ENCODE measurements at places on chromosomes 13 and 19.

- no peak for DNase-seq
Measured at GRCh38 chr13:43545317-43545874, 241.4 kb downstream of the ENOX1 start.

DNA sequence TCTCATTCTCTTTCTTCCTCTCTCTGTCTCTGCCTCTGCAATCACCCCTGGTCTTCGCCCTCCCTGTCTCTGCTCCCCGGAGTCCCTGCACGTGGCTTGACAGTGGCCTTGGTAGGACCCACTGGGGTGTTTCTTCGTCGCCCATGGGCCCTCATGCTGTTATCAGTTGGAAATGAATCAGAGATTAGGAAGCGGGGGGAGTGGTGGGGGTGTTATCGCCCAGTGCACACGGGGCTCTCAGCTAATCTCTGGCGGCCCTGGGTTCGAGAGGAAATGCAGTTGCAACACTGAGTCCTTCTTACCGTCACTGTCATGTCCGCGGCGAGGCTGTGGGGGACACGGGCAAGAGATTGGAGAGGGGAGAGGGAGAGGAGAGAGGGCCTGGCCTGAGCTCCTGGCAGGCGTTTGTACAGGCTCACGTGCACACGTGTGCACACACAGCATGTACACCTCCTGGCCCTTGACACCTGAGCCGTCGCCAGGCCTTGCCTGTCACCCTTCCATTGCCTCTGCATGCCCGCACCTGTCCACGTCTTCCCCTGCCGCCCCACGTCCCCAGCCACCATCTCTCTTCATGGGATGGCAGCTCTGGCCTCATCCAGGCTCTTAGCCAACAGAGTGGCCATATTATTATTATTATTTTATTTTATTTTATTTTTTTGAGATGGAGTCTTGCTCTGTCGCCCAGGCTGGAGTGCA lies 37.8 kb upstream of the SLC7A10 start:
- DNase-seq: no peak

DNA sequence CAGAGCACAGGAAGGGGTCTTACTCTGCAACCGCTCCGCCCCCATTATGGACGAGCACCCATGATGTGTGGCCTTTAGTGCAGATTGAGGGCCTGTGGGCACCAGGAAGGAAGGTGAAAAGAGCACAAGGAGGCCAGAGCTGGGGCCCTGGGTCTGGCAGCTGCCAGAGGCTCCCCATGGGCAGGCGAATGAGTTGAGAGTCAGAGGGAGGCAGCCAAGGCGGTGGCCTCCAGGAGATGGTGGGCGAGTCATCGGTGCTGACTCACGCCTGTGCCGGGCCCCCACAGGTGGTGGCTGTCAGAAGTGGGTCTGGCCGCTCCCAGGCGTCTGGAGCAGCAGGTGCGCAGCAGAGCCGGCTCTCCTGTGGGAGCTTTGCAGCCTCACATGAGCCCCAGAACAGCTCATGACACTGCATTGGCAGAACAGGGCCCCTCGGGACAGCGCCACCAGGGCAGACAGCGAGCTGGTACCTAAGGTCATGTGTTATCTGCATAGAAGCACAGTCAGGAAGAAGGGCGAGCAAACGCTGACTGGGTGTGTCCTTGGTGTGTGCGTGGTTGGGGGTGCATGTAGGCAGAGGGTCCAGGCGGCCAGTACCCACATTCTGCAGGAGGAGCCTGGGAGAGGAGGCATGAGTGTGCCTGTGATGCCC lies 68.8 kb downstream of the CHST8 start:
- no peak for DNase-seq

DNA sequence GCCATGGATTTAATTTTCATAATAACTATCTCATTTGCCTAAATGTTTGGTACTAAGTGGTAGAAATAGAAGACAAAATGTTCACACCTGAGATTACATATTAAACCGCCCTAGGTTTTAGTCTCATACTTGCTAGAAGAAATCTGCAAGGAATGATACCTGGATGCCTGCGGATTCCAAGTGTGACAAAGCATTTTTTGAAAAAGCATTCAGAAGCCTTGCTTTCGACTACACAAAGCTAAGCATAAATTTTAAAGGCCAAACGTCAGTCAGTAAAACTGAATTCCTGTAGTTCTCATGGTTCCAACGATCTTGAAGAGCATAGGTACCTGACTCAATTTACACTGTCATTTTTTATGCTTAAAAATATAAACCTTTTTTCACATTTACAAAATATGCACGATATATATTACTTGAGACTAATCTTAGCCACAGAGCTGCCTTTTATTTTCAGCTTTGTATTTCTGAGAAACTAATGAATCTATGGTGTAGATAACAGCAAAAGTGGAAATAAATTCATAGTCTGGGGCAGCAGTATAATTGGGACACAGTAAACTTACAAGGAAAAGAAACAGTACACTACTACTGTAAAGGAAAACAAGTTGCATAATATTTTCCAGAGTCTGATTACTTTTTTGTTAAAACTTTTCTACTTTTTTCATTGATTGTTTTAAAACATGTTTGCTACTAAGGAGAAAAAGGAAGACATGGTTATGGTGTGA lies 1.2 kb upstream of the LRRC63 start:
- no peak for DNase-seq

DNA sequence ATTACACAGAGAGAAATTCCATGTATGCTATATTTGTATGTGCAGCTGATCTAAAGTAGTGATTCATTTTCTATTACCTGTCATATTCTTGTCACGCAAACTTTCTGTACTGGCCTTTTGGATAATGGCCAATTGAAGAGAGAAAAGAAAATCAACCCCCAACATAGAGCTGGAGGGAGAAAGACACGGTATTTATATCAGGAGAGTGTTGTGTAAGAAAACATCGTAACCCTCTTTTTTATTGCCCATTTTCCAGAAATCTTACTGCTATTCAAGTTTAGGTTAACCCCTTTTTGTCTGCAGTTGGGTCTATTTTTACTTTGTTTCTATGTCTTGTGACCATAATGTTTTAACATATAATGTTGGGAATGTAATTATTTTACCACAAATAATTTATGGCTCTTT lies 27.9 kb downstream of the DGKH start:
- no peak for DNase-seq

- DNase-seq: no peak
Measured at GRCh38 chr13:41386211-41386610, 71.1 kb upstream of the RGCC start.

- DNase-seq: no peak
Measured at GRCh38 chr13:98220271-98220791, 43.3 kb upstream of the RNF113B start.

DNA sequence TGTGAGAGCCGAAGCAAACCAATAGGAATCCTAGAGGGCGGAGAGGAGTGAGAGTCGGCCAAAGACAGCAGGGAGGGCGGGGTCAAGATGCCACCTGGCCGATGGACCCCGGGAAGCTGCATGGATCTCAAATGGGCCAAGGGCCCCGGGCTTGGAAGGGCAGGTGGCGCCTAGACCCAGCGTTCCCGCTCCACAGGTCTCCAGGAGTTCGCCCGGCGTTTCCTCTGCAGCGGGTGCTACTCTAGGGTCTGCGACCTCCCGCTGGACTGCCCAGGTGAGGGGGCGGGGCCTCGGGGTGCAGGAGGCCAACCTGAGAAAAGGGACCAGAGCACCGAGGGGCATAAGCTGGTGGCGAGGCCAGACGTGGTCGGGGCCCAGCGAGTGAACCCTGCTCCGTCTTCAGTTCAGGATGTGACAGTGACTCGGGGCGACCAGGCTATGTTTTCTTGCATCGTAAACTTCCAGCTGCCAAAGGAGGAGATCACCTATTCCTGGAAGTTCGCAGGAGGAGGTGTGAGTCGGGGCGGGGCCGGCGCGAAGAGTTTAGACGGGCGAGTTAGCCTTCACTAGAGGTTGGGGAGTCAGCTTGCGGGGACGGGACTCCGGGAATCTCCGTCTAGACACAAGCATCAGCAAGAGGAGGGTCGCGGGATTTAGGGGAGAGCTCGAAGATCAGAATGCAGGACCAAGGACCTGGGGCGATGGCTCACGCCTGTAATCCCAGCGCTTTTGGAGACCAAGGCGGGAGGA lies 9.9 kb downstream of the SPACA6 start:
- no peak for DNase-seq

DNA sequence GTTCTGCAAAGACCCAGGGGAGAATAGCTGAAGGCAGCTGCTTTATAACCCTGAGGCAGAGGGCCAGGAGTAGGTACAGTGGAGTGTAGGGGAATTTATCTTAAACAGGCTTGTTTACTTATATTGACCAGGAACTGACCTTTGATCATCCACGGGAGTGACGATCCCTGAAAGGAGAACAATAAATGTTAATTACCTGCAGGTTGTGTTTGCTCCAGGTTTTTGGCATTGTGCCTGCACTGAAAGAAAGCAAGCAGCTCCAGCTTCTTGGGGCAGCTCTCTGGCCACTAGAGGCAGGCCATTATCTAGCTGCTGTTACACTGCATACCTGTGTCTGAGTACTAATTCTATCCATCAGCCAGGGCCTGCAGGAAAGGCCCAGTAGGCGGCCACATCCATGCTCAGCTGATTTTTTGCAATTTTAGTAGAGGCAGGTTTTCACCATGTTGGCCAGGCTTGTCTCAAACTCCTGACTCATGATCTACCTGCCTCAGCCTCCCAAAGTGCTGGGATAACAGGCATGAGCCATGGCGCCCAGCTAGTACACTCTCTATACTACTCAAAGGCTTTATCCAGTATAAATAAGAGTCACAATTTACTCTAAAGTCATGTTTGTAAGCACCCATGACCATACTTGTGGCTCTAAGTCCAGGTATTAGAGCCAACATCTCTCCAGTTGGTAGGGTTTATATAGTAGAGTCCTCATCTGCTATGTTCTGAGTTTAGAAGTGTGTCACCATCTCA lies 8.5 kb upstream of the ZNF91 start:
- no peak for DNase-seq

DNA sequence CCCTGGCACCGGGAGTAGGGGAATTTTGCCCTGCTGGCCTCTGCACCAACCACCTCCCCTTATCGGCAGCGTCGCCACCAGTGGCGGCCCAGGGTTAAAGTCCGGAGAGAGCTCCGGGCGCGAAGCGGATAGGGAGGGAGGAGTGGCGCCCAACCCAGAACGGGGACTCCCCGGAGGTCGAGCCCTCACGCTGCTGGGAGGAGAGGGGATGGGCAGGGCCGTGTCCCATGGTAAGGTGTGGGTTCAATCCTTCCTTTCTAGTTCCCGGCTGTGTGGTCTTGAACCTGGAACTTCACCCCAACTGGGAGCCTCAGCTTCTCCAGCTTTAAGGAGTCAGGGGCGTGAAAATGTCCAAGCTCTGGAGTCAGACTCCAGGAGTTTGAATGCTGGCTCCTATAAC lies 23.3 kb upstream of the BCL3 start:
- DNase-seq: no peak

DNA sequence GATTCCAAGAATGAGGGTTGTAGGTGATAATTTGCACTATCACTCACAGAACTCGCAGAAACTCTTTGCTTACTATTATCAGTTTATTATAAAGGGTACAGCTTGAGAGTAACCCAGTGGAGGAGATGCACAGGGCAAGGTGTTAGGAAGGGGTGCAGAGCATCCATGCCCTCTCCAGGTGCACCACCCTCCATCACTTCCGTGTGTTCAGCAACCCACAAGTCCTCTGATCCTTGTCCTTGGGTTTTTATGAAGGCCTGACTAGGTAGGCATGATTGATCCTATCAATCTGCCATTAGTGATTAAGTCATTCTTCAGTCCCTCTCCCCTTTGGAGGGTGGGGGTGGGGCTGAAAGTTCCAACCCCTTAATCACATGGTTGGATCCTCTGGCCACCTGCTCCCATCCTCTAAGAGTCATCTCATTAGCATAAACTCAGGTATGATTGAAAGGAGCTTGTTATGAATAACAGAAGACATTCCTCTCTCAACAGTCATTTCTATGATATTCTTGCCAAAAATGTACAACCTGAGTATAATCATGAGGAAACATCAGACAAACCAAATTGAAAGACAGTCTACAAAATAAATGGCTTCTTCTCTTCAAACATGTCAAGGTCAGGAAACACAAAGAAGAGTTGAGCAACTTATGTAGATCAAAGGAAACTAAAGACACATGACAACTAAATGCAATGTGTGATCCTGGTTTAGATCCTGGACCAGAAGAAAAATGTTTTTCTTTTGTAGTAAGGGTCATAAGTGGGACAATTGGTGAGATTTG lies 225.4 kb downstream of the PCCA start:
- no peak for DNase-seq

DNA sequence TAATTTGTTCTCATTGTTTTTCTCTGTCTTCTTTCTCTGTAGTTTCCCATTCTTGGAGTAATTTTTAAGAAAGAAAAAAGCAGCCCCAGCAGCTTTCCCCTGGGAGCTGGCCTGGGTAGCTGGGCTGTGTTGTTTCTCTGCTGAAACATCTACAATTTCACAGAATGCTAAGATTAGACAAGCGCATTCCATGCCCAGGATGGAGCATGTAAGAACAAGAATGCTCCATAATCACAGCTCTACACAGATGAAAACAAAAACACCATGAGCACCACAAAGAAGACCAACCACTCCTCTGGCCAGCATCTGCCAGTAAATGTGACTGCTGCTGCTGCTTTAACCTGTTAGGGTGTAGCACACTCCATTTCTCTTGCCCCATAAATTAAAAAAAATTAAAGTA lies 239.2 kb upstream of the SLITRK1 start:
- no peak for DNase-seq

DNA sequence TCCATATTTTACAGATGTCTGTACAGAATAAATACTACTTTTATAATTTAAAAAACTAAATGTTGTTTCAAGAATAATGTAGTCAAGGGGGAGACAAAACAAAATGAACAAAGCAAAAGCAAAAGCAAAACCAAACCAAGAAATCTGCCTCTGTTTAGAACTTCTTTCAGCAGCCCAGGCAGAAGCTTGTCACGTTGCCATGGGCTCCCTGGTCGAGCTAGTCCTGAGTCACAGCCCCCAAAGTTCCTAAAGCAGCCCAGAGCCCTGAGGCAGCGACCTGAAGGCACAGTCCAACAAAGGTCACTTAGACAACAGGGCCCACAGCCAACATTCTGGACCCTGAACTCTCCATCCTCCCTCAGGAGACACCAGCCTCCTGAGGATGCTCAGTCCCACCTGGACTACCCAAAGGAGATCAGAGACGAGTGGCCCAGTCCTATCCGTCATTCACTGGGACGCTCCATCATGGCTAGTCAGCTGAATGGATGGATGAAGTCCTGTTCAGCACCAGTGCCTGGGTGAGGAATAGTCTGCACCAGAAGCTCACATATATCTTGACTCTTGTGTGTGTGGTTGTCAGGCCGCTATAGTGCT lies 41.7 kb downstream of the SIAH3 start:
- no peak for DNase-seq
